ENCODE measurements at places on chromosomes 16 and 17. TPM values are rescaled to one million over a fixed set of nuclear protein-coding genes. Genes with fewer than 3 reads are reported as not detected.

The DNAI2 gene
- total RNA-seq: not detected

The KRTAP3-2 gene
- not detected for total RNA-seq

The ZNF652 gene
- 18.6 TPM for total RNA-seq

The PRKAR1A gene
- 257 TPM for total RNA-seq

The NUPR1 gene
- 4.9 TPM for total RNA-seq

The HSD17B2 gene
- 4.5 TPM for total RNA-seq

The TEX19 gene
- total RNA-seq: not detected

The ZNF18 gene
- 4.2 TPM for total RNA-seq

The GAA gene
- 45.9 TPM for total RNA-seq

The PRSS21 gene
- total RNA-seq: not detected
